Peyer's patch (tissue), 4 donors: ENCODE measurements at places on chromosomes 16 and 17. TPM values are rescaled to one million over a fixed set of nuclear protein-coding genes. Genes with fewer than 3 reads are reported as not detected.

DNA sequence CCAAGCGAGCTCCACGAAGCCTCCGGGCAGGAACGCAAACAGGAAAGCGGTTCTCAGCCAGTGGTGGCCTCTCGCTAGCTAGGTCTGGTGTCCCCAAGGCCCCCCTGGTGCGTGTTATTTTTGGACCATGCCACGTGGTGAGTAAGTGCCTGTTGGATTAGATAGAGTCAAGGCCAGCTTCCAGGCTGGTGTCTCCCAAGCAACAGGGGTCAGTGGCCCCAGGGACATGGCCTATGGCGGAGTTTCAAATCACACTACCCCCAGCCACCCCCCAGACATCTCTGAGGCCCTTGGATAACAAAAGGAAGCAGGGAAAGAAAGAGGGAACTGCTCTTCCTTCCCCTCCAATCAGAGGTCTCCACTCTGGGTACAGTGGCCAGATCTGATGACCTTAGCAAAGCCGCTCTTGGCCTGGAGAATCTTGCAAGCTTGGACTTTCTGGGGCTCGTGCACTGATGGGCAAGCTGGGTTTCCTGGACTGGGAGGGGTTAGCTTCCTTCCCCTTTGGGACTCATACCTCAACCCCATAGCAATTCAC is 58.2 kb downstream of the MAF start:
- DNase-seq = no peak

WFIKKN2 gene
- not detected for total RNA-seq

DNA sequence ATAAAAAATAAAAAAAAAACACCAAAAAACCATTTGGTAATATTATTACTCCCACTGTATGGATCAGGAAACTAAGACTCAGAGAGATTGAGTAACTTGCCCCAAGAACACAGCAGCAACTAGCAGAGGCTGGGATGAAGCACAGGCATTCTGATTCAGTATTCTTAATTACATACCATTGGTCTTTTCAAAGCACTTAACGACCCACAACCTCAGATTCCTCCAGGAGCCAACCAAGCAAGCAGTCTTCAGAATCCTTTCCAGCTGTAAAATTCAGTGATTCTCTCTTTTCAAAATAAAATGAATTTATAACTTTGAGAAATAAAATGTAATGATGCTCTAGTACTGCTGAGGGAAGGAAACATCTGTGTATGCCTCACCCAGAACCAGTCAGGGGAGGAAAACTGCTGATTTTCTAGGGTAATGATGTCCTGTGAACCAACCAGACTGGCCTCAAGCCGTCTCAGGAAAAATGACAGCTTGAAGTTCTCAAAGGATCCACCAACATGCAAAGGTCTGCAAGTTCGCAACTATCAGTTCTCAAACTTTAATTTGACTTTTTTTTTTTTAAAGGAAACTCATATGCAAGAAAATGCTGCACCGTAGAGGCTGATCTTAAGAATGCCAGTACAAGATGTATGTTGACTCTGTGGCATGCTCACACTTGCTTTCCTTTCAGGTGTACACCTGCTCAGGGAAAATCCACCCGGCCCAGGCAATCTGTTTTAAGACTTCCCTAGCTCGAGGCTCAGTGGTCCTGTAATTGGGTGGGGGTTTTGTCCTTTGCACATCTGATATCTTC is 9.0 kb downstream of the CUEDC1 start:
- no peak for DNase-seq

DNA sequence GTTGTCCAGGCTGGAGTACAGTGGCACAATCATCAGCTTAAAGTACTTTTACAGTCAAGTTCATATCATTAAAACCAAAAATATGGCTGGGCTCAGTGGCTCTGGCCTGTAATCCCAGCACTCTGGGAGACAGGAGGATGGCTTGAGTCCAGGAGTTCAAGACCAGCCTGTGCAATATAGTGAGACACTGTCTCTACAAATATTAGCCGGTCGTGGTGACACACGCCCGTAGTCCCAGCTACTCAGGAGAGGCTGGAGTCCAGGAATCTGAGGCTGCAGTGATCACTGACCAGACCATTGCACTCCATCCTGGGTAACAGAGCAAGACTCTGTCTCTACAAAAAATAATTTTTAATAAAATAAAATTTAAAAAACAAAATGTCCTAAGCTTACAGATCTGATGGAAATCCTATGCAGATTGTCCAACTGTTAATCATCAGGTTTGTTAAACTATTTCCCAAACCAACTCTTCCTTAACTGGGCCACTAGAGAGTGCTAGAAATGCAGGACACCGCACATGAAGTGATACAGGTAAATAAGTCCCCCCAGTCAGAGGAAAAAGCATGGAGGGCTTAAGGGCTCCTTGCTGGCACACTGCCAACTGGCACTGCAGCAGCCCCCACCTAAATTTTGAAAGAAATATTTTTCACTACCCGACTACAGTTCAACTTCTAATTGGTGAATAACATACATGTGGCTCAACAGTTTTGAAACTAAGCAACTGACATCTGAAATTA is 2.8 kb downstream of the USP22 start:
- no peak for DNase-seq

DNA sequence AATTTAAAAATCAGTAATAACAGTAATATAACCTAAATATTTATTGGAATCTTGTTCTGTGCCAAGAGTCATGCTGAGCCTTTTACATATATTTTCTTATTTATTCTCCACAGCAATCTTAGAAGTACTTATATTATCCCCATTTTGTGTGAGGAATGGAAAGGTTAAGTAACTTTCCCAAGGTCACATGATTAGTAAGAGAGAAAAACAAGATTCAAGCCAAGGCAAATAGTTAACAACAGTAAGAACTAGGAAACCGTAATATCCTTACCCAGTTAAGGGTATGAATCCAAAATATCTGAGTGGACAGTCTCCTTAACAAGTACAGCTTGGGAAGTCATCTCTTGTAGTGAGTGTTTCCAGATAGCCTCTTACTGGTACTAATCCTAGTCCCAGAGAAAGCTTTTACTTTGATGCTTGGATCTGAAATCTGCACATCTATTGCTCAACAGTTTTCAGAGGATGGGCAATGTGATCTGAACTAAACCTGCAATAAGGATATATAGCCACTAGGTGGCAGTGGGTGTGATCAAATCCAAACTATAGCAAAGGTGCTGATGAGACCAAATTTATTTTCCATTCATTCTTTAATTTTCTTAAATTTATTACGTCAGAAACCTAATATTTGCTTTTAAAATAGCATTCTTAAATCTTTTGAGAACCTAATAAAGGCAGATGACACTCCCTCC is 23.3 kb downstream of the SHISA6 start:
- no peak for DNase-seq

DNA sequence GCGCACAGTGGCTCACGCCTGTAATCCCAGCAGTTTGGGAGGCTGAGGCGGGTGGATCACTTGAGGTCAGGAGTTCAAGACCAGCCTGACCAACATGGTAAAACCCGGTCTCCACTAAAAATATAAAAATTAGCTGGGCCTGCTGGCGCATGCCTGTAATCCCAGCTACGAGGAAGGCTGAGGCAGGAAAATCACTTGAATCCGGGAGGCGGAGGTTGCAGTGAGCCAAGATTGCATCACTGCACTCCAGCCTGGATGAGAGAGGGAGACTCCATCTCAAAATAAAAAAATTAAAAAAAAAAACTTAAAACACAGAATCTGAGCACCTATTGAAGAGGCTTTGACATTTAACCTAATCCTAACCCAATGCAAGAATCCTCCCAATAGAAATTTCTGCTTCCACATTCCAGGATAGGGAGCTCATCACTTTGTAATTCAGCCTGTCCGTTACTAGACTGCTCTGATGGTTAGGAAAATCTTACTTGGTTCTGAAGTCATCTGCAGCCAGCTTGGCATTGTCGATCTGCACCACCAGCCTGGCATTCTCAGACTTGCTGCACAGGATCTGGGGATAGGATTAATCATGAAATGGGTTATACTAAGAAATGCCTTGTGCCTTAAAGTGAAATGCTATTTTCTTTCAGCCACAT is 2.1 kb downstream of the KRT33B start:
- no peak for DNase-seq
